ENCODE measurements at places on chromosomes 11 and 22.

DNA sequence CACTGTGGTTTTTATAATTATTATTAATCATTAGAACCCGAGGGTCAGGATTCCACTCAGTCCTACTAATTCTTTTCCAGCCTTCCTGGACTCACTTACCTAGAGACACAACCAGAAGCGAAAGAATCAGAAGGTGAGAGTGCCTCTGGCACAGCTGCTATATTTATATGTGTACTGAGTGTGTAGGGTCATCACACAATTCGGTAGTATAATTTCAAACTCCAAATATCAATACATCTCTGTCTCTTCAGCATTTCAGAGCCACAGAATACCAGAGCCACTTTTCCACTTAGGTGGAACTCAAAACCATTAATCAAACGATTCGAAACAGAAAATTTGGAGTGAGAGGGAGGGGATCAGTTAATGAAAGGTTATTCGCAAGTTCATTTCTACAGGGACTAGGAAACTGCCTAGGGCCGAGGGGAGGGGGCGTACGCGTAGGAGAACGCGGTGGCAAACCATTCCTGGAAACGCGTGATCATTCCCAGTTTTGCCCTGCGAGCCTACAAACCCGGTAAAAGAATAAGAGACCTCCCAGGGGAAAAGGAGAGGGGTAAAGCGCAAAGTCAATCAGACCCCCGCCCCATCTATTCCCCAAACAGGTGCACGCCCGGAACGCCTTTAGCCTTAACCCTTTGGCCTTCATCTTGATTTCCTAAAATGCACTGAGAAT is 5.4 kb downstream of the BSX start:
- no peak for ATAC-seq

DNA sequence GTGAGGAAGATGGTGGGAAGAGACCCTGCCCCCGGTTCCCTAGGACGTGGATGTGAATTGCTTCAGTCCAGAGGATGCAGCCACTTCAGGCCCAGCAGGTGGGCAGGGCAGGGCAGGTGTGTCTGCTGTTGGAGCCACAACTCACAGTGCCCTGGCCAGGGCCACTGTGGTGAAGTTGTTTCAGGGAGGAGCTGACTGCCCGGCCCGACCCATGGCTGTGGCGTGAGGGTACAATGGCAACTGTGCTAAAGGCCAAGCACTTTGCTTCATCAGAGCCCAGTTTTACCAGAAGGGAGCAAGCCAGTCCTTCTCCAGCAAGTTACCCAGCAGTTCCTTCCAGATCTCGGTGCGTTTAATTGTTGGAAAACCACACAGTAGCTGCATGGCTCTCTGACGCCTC is 1174.4 kb downstream of the BRD1 start:
- ATAC-seq: no peak

DNA sequence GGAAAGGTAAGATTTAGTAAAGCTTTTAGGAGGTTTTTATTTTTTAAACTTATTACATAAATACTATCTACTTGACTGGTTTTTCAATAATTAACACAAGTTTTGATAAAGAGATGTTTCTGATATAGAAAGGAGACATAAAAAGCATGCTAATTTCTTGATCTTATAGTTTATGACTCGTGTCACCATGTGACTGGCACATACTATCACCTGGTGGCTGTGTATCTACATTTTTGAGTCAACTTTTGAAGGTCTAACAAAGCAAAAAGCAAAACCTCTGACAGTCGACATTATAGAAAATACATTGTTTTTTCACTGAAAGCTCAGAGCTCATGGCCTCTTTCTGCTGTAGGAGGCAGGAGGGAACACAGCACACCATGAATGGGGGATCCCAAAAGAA is 810 bp downstream of the ACRV1 start:
- ATAC-seq: no peak

GRCh38 chr11:19526119-19526518 is 186.5 kb upstream of the NAV2 start:
- ATAC-seq: no peak

DNA sequence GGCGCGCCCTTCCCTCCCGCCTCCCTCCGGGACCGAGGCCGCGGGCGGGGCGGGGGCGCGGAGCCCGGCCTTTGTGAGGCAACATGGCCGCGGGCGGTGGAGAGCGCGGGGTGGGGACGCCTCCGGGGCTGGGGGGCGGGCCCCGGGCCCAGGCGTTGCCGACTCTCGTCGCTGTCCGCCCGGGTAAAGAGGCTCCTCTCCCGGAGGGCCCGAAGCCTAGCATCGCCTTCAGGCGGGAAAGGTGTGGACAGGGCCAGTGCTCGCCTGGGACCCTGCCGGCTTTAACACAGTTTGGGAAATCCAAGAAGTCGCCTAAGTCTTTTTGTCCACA is 369 bp downstream of the DGCR8 start:
- peak; percentile 53 for ATAC-seq

DNA sequence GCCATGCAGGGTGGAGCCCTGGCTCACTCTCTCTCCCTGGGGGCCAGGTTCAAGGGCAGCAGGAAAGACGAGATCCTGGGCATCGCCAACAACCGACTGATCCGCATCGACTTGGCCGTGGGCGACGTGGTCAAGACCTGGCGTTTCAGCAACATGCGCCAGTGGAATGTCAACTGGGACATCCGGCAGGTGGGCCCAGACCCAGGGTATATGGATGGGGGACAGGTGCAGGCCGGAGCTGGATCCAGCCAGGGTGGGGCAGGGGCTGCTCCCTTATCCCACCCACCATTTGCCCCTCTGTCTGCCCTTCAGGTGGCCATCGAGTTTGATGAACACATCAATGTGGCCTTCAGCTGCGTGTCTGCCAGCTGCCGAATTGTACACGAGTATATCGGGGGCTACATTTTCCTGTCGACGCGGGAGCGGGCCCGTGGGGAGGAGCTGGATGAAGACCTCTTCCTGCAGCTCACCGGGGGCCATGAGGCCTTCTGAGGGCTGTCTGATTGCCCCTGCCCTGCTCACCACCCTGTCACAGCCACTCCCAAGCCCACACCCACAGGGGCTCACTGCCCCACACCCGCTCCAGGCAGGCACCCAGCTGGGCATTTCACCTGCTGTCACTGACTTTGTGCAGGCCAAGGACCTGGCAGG is 2.9 kb downstream of the TRPT1 start:
- no peak for ATAC-seq

- ATAC-seq: no peak
Observed at GRCh38 chr22:43267332-43267980, 75.7 kb downstream of the SCUBE1 start.
